ENCODE measurements at places on chromosomes 7 and 10.

- peak; percentile 86 for DNase-seq
Observed at GRCh38 chr7:105487579-105488571, 34.2 kb downstream of the PUS7 start.

DNA sequence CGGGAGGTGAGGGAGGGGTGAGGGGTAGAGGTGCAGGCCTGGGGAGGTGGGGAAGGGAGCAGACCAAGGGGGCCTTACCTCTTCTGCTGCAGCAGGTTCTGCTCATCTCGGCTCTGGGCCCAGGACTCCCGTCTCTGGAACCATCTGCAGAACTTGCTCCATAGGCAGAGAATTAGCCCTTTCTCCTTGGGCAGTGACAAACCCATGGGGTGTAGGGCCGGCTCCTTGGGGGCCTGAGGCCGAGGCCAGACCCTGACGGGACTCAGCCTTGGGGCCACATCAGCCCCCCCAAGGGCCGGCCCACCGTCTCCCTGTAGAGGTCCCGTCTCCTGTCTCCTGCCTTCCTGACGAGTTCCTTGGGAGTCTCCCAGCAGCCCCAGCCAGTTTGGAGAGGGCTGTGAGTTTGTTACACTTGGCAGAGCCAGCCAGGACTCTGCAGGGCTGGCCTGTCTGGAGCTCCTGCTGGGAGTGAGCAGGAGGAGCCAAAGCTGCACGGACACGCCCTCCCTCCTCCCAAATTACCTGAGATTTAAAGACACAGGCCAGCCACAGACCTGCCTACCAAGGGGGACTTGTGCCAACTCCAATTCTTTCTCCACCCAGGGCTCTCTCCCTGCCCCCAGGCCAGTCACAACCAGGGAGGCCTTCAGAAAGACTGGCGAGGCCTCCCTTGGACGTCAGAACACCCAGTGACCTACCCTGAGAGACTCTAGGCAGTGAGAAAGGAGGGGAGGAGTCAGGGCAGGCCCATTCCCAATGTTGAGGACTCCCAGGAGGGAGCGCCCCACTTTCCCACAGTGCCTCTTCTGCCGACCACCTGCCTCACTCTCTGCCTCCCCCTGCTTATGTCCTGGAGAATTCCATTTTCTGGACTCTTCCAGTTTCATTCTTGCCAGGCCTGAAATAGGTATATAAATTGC lies at the start of gene TRPV6:
TRPV6 (minus strand) TSS at position 435 of the 920 bp plus-strand sequence.
- DNase-seq: no peak

- no peak for DNase-seq
Observed at GRCh38 chr10:85961073-85961472, 405.5 kb downstream of the GRID1 start.

- DNase-seq: peak; percentile 19
Observed at GRCh38 chr7:156668130-156668741, 27.7 kb downstream of the RNF32 start.

GRCh38 chr7:70574970-70575799 lies 556.8 kb upstream of the GALNT17 start:
- DNase-seq: peak; percentile 3

GRCh38 chr10:47090042-47090441 lies 178.8 kb downstream of the PTPN20 start:
- DNase-seq: no peak

- no peak for DNase-seq
Observed at GRCh38 chr7:148905093-148905666, 21.1 kb upstream of the EZH2 start.

GRCh38 chr7:256981-257646 lies 32.9 kb upstream of the FOXL3 start:
- no peak for DNase-seq

GRCh38 chr7:140631021-140631420 lies 9.6 kb downstream of the DENND2A start:
- DNase-seq: no peak

DNA sequence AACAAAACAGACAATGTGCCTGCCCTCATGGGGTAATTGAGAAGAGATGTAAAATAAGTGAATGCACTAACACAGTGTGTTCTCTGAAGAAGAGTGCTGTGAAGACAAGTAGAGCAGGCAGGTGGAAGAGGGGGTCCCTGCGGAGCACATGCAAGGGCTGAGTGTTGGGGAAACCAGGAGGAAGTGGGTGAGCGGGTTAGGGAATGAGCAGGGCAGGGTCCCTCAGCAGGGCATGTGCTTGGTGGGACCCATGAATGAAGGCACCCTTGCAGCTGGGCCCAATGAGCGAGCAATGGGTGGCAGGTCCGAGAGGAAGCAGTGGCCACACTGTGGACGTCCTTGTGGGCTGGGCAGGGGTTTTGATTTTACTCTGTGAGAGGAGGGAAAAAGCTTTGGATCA lies 376.6 kb upstream of the COBL start:
- DNase-seq: no peak

DNA sequence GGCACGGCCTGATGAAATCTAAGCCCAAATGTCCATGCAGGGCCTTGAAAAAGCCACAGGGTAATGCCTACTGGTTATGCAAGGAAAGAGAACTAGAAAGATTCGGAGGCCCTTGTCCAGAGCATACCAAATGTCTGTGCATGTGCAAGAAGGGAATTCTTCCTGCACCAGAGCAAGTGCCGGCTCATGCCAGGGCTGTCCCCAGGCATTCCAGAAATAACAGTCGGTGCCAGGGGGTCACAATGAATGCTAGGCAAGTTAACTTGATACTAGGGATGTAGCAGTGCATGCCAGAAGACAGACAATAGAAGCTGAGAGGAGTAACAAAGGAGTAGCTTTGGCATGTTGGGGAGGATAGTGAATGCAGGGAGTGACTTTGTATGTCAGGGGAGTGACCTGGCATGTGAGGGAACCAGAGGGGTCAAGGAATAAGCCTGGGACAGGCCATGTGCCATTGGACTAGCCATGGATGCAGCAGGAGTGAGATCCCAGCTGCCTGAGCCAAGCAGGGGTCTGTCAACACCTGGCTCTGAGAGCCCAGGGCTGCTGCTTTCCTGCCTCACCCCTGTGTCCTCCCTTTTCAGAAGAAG lies 119.5 kb upstream of the UNC5B start:
- no peak for DNase-seq

- no peak for DNase-seq
Observed at GRCh38 chr10:22704942-22705341, 9.4 kb downstream of the PIP4K2A start.

Data from ELR (cell line).